ENCODE measurements at places on chromosomes 13 and 19.

- DNase-seq = no peak
These were observed 10.6 kb upstream of the HIPK4 start for GRCh38 chr19:40400559-40400958.

DNA sequence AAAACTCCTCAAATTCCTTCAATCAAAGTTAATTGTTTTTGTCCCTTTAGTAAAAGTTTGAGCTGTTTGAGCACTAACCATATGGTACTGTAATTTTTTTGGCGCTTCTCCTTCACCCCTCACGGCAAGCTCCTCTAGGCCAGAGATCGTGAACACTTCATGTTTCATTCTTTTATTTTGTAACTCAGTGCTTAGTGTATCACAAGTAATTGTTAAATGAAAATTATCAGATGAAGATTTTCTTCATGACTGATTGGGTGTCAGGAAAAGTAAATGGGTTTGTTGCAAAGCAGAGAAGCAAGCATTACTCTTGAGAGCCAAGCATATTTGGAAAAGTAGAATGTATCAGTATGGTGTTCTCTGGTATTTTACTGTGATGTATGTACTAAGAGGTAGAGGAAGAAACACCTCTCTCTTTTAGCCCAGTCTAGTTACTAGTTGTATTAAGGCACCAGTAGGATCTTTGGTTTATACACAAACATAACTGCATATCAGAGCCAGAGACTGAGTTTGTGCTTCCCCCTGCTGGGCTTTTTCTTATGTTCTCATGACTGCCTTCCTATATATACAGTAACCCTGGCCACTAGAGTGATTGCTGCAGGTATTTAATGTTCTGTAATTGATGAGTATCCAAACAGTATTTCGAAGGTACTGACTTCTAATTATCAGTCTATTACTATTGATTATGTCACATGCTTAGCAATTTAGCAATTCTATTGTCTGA lies 202.3 kb upstream of the KLHL1 start:
- DNase-seq = no peak

- DNase-seq = no peak
These were observed 375.0 kb downstream of the PCDH9 start for GRCh38 chr13:66855131-66855530.

- no peak for DNase-seq
These were observed at the start of gene KHSRP for GRCh38 chr19:6424195-6424938. Gene KHSRP, minus strand, starts transcription at chr19:6424811. Its CDS starts 110 bp downstream, at chr19:6424701.

DNA sequence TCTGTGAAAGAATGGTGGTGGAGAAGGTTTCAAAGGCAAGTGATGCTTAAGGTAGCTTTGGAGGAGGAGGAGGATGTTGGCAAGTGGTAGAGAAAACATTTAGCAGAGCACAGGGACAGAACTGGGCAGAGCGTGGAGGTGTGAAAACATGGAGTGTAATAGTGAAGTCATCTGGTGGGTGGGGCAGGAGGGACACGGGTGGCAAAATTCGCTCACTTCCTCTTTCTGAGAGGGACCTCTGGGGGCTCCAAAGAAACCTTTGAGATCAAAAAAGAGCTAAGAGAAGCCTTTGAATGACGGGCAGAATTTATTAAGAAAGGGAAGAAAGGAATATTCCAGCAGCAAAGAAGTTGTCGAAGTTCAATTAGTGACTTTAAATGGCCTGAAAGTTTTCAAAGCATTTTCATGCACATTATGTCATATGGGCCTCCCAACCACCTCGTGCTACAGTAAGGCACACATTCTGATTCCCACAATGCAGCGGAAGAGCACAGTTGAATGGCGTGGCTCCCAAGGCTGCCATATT lies 82.8 kb downstream of the STARD13 start:
- DNase-seq = no peak

DNA sequence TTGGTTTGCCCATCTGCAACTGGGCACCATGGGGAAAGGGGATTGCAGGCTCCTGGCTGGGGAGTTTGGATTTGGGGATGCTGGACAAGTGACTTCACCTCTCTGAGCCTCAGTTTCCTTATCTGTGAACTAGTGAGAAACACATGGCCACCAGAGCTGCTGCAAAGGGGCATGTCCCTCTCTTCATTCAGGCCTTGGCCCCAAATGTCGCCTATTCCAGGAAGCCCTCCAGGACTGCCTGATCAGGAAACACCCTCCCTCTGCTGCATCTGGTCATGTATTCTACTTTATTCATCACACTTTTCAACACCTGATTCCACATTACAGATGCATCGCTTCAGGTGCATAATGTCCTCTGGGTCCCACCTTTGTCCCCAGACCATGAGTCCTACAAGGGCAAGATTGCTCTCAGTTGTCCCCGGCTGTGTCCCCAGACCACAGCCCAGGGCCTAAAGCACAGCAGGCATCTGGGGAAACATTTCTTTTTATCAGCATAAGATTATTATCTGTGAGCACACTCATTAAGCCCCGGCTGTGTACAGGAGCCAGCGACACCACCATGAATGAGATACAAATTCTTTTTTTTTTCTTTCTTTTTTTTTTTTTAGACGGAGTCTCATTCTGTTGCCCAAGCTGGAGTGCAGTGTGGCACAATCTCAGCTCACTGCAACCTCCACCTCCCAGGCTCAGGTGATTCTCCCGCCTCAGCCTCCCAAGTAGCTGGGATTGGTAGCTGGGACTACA lies 37.5 kb downstream of the ARRDC2 start:
- DNase-seq = no peak

DNA sequence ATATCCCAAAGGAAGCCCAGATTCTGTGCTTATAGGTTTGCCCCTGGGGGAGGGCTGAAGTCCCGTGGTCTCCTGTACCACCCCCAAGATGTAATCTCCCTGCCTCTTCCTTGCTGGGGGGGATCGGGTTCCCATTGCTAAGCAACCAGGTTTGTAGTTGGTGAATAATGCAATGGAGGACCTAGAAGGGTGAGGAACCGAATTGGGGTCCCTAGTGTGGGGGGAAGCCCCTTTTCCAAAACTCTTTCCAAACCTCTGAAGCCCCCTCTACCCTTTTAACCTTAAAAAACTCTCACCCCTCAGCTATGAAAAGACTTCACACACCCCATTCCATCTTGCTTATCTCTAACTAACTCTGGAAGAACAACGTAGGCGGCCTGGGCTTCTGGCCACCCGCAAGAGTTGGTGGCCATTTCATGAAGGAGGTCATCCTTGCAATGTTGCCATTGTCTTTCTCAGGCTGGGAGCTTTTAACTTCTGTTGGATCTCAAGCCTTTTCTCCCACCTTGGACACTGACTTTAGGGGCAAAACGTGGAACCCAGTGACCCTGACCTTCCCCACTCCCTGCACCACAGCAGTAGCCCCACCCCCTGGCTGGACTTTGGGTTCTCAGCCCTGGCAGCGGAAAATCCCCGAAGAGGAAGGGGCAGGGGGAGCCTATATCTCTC lies 661 bp downstream of the PALM3 start:
- no peak for DNase-seq

GRCh38 chr19:54188215-54188871 lies 1.0 kb downstream of the MBOAT7 start:
- DNase-seq = no peak

DNA sequence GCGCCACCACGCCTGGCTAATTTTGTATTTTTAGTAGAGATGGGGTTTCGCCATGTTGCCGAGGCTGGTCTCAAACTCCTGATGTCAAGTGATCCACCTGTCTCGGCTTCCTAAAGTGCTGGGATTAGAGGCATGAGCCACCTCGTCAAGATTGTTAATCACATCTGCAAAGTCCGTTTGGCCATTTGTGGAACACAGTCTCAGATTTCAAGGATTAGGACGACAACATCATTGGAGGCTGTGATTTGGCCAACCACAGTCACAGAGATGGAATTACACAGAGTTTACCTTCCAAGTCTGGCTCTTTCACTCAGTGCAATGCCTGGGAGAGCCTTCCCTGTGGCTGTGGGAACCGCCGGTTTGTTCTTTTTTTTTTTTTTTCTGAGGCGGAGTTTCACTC lies 17.8 kb downstream of the SULT2B1 start:
- DNase-seq = no peak

GRCh38 chr19:39558624-39559117 lies 18.7 kb upstream of the EID2 start:
- DNase-seq = no peak

- no peak for DNase-seq
These were observed 45.0 kb upstream of the LRCH1 start for GRCh38 chr13:46507981-46508380.

- peak; percentile 24 for DNase-seq
These were observed 41.8 kb upstream of the DCUN1D2 start for GRCh38 chr13:113532156-113532806.

DNA sequence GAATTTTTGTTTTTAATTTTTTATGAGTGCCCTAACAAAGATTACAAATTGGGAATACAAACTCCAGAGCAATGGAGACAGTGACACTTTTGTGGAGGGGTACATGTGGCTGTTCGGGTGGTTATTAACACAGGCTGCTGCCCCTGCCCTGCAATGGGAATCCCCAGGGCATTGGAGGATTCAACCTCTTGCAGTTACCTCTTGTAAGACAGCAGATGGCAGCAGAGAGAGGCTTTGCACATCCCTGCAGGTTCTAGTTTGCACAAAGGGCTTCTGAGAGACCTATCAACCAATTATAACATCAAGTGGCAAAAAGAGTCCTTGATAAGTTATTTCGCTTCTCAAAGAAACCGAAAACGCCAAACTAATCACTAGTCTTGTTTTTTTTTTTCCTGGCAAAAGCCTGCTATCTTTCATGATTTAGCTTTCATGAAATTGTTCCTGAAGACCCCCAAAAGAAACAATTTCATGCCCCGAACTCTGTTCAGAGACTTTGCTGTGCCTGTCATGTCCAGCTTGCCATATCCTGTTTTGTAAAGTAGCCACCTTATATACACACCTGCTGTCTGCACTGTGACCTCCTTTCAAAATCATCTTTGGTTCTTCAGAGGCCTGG lies 10.4 kb downstream of the GJB2 start:
- DNase-seq = peak; percentile 25

GRCh38 chr19:55220525-55220924 lies 8.0 kb downstream of the TMEM86B start:
- no peak for DNase-seq

- DNase-seq = no peak
These were observed 234.9 kb downstream of the TUBA3C start for GRCh38 chr13:18946738-18947137.

GRCh38 chr13:60699636-60700035 lies 302.6 kb downstream of the TDRD3 start:
- DNase-seq = no peak

GRCh38 chr19:51724543-51724942 lies 752 bp upstream of the HAS1 start:
- DNase-seq = no peak

GRCh38 chr13:23427342-23427843 lies 6.1 kb downstream of the SACS start:
- no peak for DNase-seq

DNA sequence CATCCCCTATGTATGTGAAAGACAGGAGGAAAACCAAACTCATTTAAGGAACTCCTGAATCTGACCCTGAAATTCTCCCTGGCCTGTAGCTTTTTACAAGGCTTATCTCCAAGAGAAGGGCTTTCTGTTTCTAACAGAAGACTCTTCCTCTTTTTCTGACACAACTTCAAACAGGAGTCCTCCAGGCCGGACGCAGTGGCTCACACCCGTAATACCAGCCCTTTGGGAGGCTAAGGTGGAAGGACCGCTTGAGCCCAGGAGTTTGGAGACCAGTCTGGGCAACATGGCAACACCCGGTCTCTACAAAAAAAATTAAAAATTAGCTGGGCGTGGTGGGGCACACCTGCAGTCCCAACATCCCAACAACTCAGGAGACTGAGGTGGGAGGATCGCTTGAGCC lies 41.9 kb downstream of the CARS2 start:
- DNase-seq = no peak

GRCh38 chr19:38989066-38989605 lies 13.6 kb upstream of the FBXO17 start:
- DNase-seq = no peak

GRCh38 chr19:7970716-7971448 lies 27.4 kb upstream of the TIMM44 start:
- DNase-seq = no peak

DNA sequence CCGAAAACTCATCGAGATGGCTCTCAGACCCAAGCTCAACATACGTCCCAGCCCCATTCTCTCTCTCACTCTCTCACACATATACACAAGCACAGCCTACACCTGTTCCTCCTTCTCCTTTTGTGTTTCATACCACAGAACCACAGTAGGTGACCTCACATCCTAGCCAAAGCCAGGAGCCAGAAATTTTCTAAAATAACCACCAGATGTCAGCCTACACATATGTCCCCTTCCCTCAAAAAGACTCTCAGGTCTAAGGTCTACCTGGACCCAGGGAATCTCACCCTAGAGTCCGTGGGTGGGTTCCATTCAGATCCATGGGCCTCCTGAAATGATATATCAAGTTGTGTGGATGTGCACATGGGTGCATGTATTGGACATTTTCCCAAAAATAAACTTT lies 104.2 kb upstream of the IPO5 start:
- DNase-seq = no peak

GRCh38 chr13:32151240-32151639 lies 119.7 kb downstream of the FRY start:
- no peak for DNase-seq

DNA sequence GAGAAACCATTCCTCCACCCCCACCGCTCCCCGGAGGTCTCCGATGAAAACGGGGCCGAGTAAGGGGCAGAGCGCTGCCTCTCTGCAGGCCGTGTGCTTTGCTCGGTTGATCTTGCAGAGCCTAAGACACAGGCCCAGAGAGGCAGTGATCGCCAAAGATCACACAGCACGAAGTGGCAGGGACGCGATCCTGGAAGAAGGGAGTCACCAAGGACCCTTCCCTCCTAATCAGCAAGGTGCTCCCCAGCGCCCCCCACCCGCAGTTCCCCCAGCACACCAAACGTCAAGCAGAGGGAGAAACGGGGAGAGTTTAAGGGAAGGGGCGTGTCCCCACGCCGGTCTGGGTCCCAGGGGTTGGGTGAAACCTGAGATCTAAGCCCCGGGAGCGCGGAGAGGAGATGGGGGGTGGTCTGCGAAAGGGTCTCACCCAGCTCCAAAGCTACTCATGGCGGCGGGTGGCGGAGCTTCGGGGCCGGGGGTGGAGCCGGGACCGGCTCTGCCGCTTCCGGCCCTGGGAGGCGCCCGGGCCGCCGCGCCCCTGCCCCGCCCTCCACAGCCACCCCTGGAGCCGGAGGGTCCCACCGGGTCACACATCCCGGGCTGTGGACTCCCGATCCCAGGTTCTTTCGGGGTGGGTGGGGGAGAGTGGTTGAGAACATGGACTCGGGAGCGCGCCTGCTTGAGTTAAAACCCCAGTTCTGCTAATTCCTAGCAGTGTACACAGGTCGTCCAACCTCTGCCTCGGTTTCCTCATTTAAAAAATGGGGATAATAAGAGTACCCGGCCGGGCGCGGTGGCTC lies at the start of gene EML2:
EML2 (minus strand) TSS at position 468 of the 800 bp plus-strand sequence; CDS start at position 447, 21 bp downstream.
- DNase-seq = no peak

GRCh38 chr13:97372936-97373335 lies 61.0 kb upstream of the RAP2A start:
- DNase-seq = no peak

GRCh38 chr13:94346261-94347019 lies 133.0 kb downstream of the DCT start:
- no peak for DNase-seq

DNA sequence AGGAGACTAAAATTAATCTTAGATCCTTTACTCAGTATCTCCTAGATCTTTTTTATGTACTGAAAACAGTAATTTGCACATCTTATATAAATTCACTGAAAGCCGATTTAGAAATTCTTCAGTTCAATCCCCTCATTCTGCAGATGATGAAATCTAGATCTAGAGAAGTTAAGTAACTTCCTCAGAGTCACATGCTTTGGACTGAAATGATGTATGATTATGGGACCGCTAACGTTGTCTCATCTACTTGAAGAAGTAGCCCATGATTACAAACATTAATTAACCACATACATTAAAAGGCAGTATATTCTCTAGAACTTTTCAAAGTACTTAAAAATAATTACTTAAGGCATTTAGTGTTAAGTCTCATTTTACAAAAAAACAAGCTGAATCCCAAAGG lies 37.8 kb downstream of the ELF1 start:
- no peak for DNase-seq

Data from anterior cingulate cortex (tissue), 58 donors.